ENCODE measurements at places on chromosomes 3 and 15.

DNA sequence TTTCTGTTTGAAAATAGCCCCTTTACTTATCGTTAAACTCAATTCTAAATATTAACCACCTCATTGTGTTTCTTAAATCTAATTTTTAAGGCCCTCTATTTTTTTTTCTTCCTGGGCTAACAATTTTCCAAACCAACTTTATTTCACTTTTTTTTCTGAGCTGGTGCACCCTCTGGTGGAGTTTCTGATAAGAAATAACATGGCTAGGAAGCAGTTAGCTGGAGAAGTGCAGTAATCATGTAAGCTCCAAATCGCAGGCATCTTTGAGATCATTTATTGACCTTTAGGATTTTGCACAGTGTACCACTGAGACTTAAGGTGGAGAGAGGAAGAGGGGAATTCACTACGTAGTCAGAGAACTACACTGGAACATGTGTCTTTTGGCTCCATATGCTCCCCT, 6.4 kb downstream of the TMEM207 start:
- DNase-seq, result peak; percentile 10

- DNase-seq, result no peak
Measured at GRCh38 chr3:46701181-46701939, at the start of gene TMIE. Gene TMIE (plus strand): TSS chr3:46701392. CDS start chr3:46701488, 96 bp downstream.

GRCh38 chr15:38828031-38828532, 263.5 kb upstream of the RASGRP1 start:
- no peak for DNase-seq

DNA sequence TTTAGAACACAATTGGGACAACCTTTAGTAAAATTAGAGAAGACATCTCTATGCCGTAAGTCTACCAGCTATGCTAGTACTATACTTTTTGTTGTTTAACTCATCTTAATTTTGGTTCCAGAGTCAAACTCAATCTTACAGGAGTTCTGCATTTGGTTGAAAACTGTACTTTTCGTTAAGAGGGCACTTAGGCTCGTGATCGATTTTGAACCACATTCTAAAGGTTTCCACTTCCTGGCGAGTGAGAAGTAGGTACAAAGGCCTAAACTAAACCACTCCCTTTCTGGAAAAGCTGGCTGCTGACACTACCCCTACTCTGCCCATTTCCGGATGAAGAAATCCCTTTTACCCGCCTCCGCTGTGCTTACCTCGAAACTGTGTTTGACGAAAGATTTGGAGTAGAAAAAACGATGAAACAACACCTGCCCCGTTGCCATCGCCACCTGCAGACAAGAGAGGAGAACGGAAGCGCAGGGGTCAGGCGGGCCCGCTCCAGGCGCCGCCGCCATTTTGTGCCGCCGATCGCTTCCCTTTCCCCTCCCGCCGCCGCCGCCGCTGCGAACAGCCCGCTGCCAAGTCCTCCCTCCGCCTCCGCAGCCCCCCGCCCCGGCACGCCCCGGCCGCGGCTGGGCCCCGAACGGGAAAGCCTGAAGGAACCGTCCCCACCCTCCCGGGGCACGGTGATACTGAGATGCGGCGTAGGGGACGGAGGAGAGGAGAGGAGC, 748 bp downstream of the CCNL1 start:
- DNase-seq, result peak; percentile 57

GRCh38 chr3:13019243-13020095, 53.8 kb downstream of the IQSEC1 start:
- peak; percentile 79 for DNase-seq

DNA sequence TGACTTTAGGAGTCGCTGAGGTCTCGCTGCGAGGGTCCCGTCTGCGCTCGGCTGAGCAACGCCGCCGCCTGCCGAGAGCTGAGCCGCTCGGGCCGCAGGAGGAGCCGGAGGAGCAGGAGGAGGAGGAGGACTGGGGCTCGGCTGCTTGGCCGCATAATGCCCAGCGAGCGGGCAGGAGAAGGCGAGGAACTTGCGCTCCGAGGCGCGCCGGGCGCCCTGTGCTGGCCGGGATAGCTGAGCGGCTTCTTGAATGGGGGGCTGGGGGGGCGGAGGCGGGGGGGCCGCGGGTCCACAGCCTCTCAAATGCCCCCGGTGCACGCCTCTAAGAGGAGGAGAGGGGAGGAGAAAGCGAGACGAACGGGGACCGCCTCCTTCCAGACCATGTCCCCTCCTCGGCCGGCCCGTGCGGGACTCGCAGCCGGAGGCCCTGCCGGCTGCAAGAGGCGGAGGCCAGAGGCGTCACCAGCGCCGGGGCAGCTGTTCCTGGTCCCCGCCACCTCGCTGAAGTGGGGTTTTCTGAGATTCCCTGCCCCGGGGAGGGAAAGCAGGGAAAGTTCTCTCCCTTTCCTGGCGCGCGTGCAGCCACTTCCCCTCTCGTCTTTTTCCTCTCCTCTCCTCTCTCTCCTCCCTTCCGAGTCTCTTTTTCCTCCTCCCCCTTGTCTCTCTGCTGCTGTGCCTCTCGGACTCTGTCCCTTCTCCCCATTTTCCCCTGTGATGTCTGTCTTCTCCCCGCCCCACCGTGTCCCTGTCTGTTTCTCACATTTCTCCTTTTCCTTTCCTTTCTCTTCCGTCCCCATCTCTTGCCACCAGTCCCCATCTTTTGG, at the start of gene ADAMTS9:
TSS of gene ADAMTS9 (minus strand) at position 220 of the 824 bp plus-strand sequence. CDS start 343 bp downstream, outside the sequence.
- peak; percentile 81 for DNase-seq

DNA sequence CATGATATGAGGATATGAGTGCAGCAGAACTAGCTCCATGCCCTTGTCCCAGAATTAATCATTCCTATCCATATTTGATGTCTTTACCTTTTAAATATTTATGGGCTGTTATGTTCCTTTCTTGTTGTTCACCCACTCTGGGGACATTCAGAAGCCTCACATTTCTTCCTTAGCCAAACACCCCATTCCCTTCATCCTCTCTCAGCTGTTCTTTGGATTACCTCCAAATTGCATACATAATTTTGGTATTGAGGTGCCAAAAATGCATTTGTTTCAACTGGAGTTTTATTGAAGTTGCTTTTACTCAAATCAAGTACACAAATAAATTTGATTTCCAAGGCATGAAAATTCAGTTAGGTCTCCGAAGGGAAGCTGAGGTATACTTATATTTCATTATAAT, 51.4 kb downstream of the CHL1 start:
- no peak for DNase-seq

- DNase-seq, result no peak
Measured at GRCh38 chr3:52119826-52120225, 34.4 kb downstream of the POC1A start.

DNA sequence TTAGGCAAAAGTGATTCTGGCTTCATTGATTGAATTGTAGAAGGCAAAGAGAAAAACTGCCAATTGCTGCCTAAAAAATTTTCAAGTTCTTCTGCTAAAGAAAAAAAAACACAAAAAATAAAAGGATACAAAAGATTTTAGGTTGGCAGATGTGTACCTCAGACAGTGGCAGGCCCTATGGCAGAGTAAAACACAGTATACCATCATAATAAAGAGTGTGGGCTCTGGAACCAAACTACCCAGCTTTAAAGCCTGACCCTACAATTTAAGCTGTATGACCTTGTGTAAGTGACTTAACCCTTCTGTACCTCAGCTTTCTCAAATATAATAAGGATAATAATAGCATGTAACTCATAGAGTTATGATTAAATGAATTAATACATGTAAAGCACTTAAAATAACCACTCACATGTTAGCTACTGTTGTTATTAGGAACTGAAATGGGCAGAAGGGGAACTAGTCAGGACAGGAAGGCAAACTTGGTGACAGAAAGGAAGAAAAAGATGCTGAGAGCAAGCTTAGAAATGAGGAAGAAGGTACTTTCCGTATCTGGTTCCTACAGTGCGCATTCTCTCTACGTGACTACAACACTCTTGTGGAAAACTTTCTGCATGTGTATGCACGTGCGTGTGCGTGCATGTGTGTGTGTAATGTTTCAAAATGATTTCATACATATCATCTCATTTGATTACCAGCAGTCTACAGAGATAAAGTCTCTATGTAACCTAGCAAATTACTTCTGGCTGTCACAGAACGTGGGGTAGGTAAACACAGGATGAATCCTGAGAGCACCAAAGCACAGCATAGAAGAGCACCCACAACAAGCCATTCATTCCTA, 13.6 kb upstream of the GATM start:
- DNase-seq, result no peak

- DNase-seq, result no peak
Measured at GRCh38 chr15:70362886-70363285, 265.2 kb upstream of the TLE3 start.

- DNase-seq, result no peak
Measured at GRCh38 chr3:112860898-112861297, 14.2 kb upstream of the CD200R1L start.

DNA sequence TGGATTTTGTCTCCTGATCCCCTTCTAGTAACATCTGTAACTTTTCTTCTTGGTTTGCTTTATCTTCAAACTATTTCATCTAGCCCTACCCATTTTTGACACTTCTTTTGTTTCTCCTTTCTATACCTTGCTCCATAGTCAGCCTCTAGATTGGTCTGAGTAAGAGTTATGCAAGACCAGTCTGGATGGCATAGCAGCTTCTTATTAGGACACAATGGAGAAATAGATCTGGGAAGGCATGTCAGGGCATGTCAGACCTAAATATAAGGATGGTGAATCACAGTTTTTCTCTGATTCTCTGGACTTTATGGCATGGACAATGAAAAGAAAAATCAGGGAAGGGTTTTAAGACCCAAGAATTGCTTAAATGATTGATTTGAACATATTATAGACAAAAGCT, 452.5 kb downstream of the RAP2B start:
- DNase-seq, result peak; percentile 88

- no peak for DNase-seq
Measured at GRCh38 chr3:140315955-140316354, 361.9 kb upstream of the TRIM42 start.

- DNase-seq, result no peak
Measured at GRCh38 chr3:66592927-66593625, 92.3 kb upstream of the LRIG1 start.

- no peak for DNase-seq
Measured at GRCh38 chr3:159172473-159172872, 370.6 kb downstream of the MFSD1 start.

GRCh38 chr3:132596816-132597433, at the start of gene ACKR4:
Gene ACKR4 (plus strand): TSS chr3:132597270. CDS start chr3:132600398, 3,128 bp downstream.
- no peak for DNase-seq

DNA sequence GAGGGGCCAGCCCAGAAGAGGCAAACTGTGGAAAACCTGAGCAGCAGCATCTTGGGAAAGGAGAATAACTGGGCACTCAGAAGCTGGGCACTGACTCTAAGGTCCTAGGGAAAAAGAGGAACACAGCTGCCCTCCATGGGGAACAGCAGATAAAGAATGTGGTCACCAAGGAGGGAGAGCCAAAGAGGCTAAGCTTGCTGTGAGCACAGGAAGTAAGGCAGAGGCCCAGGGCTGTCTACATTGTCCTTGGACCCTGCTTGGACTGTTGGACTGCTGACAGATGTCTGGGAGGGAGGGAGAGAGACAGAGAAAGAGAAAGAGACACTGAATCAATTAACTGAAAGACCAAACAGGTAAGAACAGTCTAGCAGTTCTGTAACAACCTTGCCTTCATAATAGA, 4.5 kb upstream of the MNS1 start:
- no peak for DNase-seq

DNA sequence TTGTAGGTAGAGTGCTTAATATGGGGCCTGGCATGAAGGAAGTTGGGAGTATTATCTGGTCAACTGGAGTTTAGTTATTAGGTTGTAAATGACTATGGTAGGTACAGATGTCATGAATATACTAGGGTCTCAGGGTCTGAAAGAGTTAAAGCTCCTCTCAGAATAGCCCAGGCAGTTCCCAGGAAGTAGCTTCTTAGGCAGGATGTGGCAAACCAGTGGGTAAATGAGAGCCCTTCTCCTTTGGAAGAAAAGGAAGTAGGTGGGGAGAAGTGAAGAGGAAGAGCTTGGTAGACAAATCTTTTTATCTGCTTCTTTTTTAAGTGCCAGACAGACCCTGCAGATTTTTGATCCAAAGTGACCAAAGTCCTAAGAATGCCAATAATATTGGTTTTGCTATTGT, 24.5 kb downstream of the MAP2K1 start:
- DNase-seq, result no peak

- DNase-seq, result no peak
Measured at GRCh38 chr15:73687351-73687750, 3.2 kb downstream of the CD276 start.

DNA sequence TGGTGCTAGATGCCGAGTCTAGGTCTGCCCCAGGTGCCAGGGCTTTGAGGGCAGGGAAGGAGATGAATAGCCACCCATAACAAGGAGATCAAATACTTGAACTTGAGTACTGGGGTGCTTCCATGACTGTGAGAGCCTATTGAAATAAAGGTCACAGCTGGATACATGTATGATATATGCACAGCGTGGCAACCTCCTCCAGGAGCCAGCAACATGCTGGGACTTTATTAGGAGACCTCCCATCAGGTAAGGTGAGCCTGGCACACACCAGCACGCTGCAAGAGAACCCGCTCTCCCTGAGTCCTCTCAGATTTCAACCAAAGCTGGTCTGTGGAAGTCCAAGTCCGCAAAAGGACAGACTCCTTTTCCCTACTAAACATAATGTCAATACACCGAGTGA, 10.5 kb upstream of the HES1 start:
- no peak for DNase-seq

DNA sequence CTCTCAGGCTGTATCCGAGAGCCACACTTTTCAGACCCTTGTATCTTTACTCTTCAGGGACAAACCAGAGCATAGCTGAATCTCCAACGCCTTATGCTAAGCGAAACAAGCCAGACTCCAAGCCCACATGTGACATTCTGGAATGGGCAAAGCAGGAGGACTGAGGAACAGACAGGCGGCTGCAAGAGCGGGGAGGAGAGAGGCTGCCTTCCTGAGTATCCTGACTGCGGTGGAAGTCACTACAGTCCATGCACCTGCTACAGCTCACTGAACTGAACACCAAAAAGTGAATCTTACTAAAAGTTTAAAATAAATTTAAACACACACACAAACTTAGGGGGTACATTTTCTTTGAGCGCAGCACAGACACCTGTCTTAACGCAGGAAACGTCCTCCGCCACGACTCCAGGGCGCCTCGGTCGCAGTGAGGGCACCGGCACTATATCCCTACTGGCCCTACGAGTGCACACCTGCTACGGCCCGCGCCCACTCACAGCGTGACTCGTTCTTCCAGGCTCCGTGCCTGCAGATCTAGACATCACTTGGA, 1.4 kb downstream of the CYFIP1 start:
- no peak for DNase-seq

DNA sequence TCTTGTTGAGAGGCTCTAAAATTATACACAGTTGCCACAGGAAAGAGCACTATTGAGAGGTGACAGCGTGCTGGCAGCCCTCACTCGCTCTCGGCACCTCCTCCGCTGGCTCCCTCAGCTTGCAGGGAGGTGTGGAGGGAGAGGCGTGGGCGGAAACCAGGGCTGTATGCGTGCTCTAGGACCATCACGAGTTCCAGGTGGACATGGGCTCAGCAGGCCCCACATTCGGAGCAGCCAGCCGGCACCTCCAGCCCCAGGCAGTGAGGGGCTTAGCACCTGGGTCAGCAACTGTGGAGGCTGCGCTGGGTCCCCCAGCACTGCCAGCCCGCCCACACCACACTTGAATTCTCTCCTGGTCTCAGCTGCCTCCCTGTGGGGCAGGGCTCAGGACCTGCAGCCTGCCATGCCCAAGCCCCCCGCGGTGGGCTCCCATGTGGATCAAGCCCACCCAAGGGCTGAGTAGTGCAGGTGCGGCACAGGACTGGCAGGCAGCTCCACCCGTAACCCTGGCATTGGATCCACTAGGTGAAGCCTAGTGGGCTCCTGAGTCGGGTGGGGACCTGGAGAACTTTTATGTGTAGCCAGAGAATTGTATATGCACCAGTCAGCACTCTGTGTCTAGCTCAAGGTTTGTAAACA, 460.6 kb upstream of the ALCAM start:
- no peak for DNase-seq

- DNase-seq, result no peak
Measured at GRCh38 chr15:34794590-34795206, 651 bp downstream of the ACTC1 start.

GRCh38 chr3:176697284-176697889, 499.9 kb downstream of the TBL1XR1 start:
- no peak for DNase-seq
